ENCODE measurements at places on chromosomes 11 and 22. TPM values are rescaled to one million over a fixed set of nuclear protein-coding genes. Genes with fewer than 3 reads are reported as not detected.

GRCh38 chr22:19060356-19061009 lies 61.7 kb downstream of the DGCR2 start:
- no peak for DNase-seq

- DNase-seq = no peak
Measured at GRCh38 chr22:31143537-31143936, 3.2 kb upstream of the PLA2G3 start.

DNA sequence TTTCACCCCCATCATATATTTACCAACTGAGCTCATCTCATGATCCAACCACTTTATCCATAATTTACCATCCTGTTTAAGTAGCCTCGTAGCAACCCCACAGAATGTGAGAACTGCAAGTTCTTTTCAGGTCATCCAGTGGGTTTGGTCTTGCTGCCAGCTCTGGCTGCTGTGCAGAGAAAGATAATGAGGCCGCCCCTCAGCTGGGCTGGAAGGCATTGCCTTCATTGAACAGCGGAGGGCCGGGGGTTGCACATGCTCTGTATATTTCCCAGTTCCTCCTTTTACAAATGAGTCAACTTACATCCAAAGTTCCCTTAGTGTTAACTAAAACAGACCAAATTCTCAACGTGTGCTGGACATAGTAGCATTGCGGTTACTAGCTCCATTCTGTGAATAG lies 96.7 kb downstream of the SYN3 start:
- DNase-seq = no peak

DNA sequence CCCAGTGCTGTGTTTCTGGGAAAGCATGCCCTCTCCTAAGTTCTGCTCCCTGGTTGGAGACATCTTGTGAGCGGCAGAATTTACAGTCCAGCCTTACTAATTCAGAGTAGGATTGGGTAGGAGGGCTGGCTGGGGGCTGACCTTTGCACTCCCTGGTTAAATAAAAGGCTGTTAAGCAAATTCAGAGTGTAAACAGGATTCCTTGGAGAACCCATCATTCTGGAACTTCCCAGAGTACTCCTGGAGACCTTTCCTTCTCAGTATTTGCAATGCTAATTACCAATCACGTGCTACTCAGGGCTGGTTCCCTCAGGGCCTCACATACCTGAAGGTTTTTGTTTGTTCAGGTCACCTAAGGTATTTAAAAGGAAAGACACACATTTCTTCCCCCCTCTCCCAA lies 340.2 kb downstream of the TBC1D22A start:
- DNase-seq = peak; percentile 91

GRCh38 chr11:57800444-57801182 lies 39.0 kb downstream of the CTNND1 start:
- peak; percentile 77 for DNase-seq

GRCh38 chr11:15197696-15198095 lies 83.0 kb downstream of the INSC start:
- no peak for DNase-seq

GRCh38 chr11:36311926-36312595 lies 16.0 kb downstream of the PRR5L start:
- DNase-seq = no peak

- peak; percentile 37 for DNase-seq
Measured at GRCh38 chr22:29377979-29378378, 10.4 kb downstream of the AP1B1 start.

DNA sequence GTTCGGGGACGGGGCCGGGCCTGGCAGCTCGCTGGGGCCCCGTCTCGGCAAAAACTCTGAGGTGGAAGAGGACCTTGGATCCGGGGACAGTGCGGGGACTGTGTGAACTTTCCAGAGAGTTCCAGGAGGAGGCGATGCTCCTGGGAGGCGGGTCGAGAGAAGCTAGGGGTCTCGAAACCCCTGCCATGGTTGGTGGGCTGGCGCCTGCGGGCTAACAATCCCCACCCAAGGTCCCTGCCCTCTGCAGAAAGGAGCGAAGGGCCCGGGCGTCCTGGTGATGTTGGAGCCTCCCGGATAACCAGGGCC lies 4.7 kb upstream of the GRK2 start:
- no peak for DNase-seq

DNA sequence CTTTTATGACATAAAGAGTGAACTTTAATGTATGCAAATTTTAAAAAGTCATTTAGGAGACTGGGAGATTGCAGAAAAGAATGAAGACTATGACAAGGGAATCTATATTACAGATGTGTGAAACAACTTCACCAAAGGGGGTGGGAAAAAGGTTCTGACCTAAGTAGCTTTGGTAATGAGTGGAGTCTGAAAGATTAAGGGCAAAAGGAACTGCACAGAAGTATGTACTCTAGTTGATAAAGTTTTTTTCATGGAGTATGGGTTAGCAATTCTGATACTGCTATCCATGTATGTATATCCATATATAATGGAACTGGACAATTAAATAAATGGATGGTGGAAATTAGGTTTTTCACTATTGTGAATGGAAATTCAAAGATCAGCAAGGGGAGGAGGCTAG lies 9.2 kb downstream of the CKAP5 start:
- no peak for DNase-seq

DNA sequence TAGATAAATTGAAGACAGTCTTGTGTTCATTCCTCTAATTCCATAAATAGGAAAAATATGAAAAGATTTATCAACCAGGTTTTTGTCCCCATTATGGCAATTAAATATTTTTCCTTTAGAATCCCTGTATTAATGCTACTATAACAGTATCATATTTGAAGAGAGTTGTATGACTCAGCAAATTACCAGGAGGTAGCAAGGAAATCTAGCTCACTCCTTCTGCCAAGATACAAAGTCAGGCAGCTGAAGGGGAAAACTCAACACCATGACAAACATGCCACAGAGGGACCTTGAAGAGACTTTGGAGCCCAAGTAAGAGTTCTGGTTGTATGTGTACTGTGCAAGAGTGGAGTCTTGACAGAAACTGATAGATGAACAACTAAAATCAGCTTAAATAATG lies 143.3 kb downstream of the GUCY1A2 start:
- no peak for DNase-seq

GRCh38 chr22:37229012-37229804 lies 14.9 kb downstream of the RAC2 start:
- DNase-seq = no peak

DNA sequence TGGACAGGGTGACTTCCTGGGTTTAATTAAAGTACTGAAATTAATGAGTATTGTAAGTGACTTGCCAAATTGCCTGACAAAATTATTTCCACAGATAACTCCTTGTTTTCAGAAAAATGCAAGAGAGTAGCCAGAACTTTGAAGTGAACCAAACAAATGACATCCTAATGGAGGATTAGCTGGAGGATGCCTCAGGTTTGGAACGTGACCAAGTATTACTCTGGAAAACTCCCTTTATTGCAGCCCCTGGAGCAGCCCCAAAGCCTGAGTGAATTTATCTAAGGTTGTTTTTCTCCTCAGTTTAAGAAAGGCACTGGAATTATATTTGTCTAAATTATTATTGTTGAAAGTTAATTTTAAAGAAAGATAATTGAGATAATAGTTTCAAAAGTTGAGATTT lies 343.6 kb upstream of the MTNR1B start:
- no peak for DNase-seq

DNA sequence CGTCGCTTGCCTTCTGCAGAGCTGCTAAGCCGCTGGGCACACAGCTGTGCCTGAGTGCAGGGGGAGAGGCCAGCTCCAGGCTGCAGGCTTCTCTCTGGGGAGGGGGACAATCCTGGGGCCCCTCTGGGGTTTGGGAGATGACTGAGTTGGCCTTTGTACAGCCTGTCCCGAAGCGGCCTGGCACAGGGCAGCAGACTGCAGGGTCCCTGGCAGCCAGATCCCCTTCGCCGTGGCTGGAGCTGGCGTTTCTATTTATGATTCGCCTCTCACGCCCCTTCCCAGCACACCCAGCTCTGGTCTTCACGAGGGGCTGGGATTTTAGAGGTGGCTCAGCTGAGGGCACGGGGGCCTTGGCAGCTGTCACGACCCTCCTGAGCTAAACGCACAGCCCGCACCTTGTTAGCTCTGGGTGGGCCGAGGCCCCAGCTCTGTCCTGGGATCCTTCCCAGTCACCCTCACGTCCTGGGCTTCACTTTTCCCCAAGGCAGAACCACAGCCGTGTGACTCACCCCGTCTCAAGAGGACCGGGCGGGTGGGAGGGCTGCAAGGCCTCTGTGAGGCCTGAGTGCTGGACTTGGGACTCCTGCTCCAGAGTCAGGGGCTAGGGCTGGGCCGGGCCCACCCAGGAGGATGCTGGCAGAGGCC lies 18.4 kb downstream of the OSBPL5 start:
- no peak for DNase-seq

GRCh38 chr11:9506489-9507276 lies 45.9 kb downstream of the ZNF143 start:
- DNase-seq = peak; percentile 86

DNA sequence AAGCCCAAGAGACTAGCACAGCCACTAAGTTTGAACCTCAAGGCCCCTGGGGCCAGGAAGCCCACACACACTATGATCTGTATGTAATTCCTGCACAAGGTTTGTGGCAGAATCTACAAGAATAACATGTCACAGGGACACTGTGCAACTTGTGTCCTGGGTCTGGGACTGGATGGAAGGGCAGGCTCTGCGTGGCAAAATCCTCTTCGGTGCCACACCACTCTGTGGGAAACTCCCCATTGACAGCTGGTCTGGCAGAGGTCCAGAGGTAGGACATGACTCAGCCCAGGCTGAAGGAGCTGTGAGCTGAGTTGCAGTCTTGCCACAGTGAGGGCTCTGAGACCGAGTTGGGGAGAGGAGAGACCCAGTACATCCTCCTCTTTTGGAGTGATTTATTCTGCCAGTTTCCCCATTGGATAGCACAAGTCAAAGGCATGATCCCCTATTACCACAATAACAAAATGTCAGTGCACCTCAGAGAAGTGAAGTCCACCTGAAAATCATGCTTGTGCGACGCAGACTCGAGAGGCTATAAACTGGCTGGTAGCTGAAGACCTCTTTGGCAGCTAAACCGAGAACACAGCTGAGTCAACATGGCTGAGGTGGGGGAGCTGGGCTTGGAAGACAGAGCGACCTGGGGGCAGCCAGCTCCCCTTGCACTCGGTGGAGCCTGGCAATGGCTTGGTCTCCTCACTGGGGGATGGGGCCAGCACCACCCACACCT lies 23.3 kb upstream of the SERPIND1 start:
- DNase-seq = no peak

- DNase-seq = no peak
Measured at GRCh38 chr22:17268501-17269223, 49.4 kb upstream of the ADA2 start.

DNA sequence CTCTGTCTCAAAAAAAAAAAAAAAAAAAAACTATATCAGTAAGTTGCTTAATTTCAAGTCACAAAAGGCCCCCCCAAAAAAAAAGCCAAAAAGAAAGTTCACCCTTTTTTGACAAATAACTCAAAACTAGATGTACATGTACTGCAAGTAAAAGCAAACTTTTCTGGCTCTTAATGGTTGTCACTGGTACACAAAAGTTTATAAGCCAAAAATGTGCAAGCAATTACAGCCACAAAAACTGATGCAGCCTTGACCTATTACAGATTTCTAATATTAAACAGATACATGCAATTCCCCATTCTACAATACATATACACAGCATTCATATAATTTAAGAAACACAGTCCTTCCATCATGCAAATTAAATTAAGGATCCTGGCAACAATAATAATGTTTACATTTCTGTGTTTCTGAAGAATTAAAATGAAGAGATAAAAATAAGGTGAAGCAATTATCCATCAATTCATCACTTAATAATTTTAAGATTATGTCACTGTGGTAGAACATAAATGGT lies 18.6 kb downstream of the PICALM start:
- DNase-seq = no peak

DNA sequence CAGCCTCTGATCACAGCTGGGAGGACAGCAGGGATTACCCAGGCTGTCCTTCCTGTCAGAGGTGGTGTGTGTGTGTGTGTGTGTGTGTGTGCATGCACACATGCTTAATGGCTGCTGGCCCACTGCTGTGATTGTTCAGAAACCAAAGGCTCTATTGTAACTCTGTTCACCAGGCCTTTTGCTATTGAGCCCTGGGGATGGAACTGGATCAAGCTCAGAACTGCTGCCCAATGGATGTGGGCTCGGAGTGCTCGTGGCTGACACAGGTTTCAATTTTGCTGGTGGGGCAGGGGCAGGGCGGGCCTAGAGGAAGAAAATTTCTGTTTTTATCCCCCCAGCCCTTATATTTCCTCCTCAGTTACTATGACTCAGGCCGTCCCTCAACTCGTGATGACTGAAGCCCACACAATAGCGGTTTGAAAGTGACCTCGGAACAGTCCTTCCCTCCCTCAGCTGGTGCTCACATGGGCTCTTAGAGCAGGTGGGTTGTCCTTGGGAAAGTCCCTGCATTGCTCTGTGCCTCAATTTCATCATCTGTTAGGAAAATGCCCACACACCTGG lies 359.3 kb downstream of the TENM4 start:
- DNase-seq = no peak

SLC22A6 gene
- total RNA-seq = not detected

P2RY6 gene
- total RNA-seq = 48.4 TPM

PLAAT4 gene
- total RNA-seq = 1.2 TPM

LBHD1 gene
- 11.9 TPM for total RNA-seq

ZBED4 gene
- total RNA-seq = 17.3 TPM

RCOR2 gene
- total RNA-seq = 1.5 TPM

FAM168A gene
- 46.0 TPM for total RNA-seq

PRG3 gene
- not detected for total RNA-seq

NAALAD2 gene
- 142 TPM for total RNA-seq

BRSK2 gene
- 32.8 TPM for total RNA-seq

TUB gene
- total RNA-seq = not detected

RFPL3 gene
- not detected for total RNA-seq

FGF19 gene
- 1.7 TPM for total RNA-seq

MIOX gene
- total RNA-seq = not detected

TH gene
- not detected for total RNA-seq

APOBEC3F gene
- total RNA-seq = 9.1 TPM

INS gene
- not detected for total RNA-seq

TIGD3 gene
- 3.2 TPM for total RNA-seq

DHCR7 gene
- 371 TPM for total RNA-seq

Measured in Caco-2 (cell line).